Epithelial cell of esophagus (primary cell): ENCODE measurements at places on chromosomes 4 and X.

GRCh38 chr4:168868044-168868781 is 141.8 kb downstream of the CBR4 start:
- DNase-seq: peak; percentile 88

DNA sequence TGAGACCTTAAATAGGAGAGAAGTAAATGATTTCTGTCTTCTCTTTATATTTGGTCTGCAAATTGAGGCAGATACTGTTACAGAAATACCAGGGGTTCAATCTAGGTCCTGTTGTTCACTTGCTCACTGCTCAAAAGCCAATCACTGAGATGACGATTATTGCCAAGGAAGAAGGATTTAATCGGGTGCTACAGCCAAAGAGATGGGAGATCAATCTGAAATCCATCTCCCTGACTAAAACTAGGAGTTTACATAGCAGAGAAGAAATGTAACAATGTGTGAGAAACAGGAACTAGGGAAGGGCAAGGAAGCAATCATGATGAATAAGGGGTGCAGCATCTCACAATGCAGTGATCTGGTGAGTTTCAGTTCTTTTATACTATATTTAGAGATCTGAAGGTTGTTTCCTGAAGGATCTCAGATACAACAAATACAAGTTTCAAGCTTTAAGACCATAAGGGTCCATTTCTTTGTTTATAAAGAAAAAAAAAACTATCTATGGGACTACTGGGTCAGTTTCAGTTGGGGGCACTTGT is 117.9 kb upstream of the FAM9B start:
- DNase-seq: no peak

DNA sequence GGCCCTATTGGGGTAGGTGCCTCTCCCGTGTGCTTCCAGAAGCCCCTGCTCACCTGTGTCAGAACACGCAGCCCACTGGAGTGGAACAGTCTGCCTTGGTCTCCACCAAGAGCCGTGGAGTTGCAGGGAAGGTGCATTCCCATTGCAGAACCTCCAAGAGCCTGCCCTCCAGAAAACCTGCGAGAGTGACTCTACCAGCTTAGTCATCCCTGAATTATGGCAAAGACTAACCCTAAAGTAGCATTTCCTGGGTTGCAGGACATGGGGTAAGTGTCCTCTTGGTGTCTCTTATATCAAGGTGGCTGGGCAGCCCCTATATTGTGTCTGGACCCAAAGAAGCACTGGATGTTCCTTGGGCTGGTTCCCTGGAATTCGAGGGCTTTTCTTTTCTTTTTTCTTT is 224.6 kb downstream of the BCOR start:
- DNase-seq: peak; percentile 57

DNA sequence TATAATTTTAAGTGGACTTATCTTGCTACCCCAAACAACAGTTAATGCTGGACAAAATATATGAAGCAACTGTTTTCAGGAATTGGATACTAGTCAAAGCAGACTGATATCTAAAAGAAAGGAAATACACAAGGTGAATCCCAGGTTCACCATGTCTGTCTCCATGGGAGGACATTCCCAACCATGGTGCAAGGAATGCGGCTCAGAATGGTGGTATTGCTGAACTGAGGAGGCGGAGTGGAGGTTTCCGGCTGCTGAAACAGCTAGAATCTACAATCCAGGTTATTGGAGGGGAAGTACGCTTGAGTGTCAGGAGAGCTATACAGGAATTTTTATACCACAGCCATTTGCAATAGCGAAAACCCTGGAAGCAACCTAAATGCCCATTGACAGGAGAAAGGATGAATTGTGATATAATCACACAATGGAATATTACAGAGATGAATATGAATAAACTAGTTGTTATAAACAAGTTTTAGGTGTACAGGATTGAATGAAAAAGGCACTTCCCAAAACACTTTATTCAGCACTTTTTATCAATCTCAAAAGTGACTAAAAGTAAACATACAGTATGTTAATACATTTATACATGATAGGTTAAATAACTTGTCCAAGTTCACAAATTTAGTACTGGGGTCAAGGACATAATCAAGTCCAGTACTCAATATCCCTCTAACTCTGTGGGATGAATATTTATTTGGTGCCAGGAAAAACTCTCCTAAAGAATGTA is 9.0 kb downstream of the HMGB2 start:
- no peak for DNase-seq

- no peak for DNase-seq
Observed at GRCh38 chr4:151894246-151894645, 133.4 kb upstream of the GATB start.
